ENCODE measurements at places on chromosomes 5 and 9. TPM values are rescaled to one million over a fixed set of nuclear protein-coding genes. Genes with fewer than 3 reads are reported as not detected.

DNA sequence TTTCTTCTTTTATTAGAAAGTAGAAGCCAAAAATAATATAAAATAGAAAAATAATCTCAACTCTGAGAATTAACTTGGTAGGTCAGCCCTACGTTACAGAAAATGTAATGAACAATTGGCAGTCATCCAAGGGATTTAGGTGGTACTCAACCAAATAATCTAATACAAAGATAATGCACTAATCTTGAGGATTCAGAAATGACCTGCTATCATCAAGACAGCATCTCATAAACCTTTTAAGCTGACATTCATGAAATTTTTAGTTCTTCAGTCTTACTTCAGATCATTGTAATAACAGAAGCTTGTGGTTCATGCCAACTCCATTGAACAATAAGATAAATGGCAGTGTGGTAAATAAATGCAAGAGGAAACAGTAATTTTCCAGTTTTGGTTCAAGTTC is 1058.0 kb downstream of the MAT2B start:
- DNase-seq: no peak

DNA sequence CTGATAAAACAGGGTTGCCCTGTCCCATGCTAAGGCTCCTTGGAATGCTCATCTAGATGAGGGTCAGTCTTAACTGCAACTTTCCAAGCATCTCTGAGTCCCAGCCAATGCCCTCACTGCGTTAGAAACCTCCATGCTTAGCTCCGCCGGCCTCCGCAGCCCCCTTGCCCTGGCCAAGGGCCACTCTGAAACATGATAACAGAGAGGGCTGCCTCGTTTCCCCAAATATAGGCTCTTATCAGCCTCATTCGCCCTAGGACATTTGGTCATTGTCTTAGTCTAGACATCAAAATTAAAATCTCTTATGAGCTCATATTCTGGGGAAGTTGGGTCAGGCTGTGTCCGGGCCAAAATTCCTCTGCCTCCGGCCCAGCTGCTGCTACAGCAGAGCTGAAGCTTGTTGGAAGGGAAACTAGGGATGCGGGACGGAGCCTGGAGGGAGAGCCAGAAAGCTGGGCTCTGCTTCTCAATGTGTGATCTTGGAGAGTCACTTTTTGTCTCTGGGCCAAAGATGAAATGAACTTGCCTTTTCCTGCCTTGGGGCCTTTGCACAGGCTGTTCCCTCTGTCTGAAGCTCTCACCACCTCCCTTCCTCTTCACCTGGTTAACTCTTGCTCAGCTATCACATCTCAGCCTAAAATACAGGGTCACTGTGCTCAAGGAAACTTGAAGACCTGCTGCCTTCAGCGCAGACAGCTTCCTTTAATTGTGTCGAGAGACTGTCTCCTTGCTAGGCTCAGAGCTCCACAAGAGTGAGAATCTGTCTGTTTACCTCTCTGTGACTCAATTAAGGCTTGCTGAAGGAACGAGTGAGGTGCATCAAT is 191.3 kb downstream of the RGS3 start:
- DNase-seq: no peak

- no peak for DNase-seq
Observed at GRCh38 chr9:34983209-34983608, 6.3 kb upstream of the DNAJB5 start.

DNA sequence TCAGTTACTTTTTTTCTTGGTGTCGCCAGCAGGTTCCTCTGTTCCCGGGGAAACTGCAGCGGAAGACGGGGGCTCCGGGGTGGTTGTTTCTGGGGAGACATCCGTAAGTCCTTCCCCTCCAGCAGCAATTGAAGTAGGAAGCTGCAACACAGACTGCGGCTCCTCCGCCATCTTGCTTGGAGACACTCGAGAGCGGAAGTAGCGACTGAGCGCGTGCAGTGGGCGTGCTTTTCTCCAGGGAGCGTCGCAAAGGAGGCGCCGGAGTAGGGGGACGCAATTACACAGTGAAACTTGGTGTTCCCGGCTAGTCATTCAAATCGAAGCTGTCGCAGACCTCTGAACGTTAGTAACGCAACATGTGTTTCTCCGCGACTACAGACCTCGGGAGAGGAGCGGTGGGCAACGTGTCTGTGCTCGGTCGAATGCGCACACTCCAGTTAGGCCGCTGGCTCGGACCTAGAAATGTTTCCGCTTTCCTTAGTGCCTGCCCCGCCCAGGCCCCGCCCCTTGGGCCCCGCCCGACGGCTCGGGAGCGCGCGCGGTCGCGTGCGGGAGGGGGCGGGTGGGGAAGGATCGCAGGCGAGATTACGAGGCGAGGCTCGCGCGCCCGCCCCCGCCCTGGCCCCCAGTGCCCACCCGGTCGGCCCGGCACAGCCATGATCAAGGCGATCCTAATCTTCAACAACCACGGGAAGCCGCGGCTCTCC is at the start of the genes AP3S1 and ATG12:
Gene AP3S1, plus strand, starts transcription at position 554 of the 707 bp plus-strand sequence. Its CDS starts 103 bp downstream, at position 657.
Gene ATG12, minus strand, starts transcription at position 184 of the 707 bp plus-strand sequence. Its CDS starts 13 bp downstream, at position 171.
- peak; percentile 97 for DNase-seq

The SUSD1 gene
- 32.6 TPM for polyA plus RNA-seq

The IL5 gene
- polyA plus RNA-seq: not detected

The PLPP1 gene
- polyA plus RNA-seq: 83.1 TPM

GRCh38 chr9:111659691-111660090 is 1.7 kb upstream of the GNG10 start:
- no peak for DNase-seq

The PPP3R2 gene
- 0.06 TPM for polyA plus RNA-seq

GRCh38 chr5:149284501-149284900 is 12.8 kb downstream of the AFAP1L1 start:
- no peak for DNase-seq

- peak; percentile 69 for DNase-seq
Observed at GRCh38 chr5:136025900-136026299, 2.9 kb upstream of the TGFBI start.

- DNase-seq: no peak
Observed at GRCh38 chr5:137306903-137307302, 192.2 kb downstream of the SPOCK1 start.

DNA sequence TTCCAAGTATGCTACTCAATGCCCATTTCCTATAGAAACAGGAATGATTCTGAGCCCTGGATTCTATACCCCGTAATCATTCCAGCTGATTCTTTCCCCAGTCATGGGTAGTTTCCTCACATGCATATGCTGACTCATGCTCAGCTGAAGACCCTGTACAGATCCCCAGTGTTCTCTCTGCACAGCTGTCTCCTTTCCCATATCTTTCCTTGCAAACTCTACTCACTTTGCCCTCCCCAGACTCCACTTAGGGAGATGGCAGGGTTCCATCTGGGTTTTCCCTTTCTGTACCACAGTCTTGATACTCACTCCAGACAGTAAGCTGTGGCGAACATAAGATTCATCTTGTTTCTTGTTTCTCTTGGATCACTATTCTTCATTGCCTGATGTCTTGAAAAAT is 357.6 kb downstream of the RAB3C start:
- no peak for DNase-seq

DNA sequence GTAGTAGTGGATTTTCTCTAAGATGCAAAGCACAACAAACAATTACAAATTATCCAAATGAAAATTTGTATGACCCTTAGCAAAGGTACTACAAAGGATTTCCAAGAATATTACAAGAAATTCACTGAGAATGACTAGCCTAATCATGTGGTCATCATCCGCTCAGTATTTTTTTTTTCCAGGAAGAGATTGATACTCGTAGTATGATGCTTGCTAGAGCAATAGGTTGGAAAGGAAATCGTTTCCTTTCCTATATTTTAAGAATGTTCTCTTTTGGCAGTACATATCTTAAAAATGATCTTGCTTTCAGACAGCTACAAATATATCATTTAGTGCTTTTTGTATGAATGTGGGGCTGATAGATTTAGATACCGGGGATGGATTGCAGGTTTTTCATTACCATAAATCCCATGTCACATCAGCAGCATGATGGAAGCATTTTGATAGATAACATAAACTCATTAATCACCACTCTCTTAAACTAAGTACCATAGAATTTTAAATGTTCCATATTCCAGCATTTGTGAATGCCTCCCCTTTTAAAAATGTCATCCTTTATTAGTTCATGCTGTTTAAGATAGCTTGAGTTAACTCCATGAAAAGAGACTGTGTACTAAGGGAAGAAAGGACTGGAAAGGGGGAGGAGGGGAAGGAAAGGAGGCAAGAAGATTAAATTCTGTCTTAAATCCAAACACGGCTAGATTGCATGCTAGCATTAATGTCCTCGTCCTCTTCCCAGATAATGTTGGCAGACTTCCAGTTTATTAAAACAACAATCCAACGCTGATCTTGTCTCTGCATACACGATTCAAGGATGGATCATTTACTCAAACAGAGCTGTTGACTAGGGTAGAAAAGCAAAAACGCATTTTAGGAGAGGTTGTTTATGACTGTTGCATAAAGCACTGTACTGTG is 311.7 kb upstream of the ZNF608 start:
- no peak for DNase-seq

- DNase-seq: no peak
Observed at GRCh38 chr9:6876195-6876894, 118.6 kb downstream of the KDM4C start.

DNA sequence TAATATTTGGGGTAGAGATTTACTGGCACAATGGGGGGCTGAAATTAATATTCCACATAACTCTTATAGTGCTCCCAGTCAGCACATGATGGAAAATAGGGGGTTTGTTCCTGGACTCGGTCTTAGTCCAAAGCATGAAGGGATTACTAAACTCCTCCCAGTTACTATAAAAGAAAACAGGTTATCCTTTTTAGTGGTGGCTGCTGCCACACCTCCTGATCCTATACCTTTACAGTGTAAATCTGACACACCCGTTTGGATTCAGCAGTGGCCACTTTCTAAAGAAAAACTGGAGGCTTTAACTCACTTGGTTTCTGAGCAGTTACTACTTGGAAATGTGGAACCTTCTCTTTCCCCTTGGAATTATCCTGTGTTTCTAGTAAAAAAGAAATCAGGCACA is 572.9 kb upstream of the PTGER4 start:
- no peak for DNase-seq

GRCh38 chr5:155591273-155591672 is 577.7 kb downstream of the KIF4B start:
- DNase-seq: no peak

The DPP7 gene
- polyA plus RNA-seq: 15.2 TPM

- DNase-seq: no peak
Observed at GRCh38 chr9:113042884-113043657, 13.5 kb downstream of the ZFP37 start.

DNA sequence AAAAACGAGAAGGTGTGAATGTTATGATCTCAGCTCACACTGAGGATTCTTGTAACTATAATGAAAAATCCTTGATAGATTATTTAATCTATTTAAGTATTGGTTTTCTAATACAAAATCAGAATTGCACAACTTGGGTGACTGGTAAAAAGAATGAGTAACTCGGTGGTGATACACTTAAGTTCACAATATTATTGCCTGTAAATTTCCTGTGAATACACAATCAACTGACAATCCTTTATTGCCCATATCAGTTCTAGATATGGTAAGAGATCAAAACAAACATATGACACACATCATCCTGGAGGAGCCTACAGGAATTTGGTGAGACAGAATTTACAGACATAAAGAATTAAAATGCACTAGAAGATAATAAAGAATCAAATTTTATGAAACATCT is 14.1 kb upstream of the LURAP1L start:
- DNase-seq: no peak

The CDX1 gene
- polyA plus RNA-seq: 0.75 TPM

All from renal cortex interstitium (tissue), 15 donors.